DND-41 (cell line): ENCODE measurements at places on chromosomes 16 and 17.
A peak's percentile ranks its signal among the peaks of the same experiment; 100 is the strongest.

GRCh38 chr16:48155926-48156789, at the start of gene ABCC12:
Gene ABCC12 (minus strand): TSS chr16:48155993. CDS start chr16:48146424, 9,569 bp downstream.
- DNase-seq: no peak

DNA sequence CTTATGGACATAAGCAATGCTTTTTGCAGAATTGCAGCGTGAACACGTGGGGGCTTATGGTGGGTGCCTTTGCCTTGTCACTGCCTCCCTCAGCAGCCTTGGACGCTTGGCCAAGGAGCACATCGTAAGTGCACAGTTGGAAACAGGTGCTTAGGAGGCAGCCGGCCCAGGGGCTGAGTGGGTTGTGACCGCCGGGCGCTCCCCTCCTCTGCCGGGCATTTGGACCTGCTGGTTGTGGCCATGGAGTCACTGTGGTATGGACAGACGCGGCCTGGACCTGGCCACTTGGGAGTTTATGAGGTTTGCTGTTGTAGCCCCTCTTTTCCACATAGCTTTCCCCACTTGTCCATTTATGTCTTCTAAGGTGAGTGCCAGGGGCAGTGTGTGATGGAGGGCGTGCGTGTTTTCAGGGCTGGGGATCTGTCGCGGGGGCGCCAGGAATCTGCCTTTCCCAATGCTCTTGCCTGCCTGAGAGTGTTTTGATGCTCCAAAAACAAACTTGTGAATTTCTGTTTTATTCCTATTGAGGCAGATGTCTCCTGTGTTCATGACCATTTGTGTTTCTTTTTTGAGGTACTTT, 49.2 kb downstream of the PDPK1 start:
- DNase-seq: no peak

GRCh38 chr17:63247706-63248105, 198.4 kb downstream of the CYB561 start:
- no peak for DNase-seq

- DNase-seq: no peak
Observed at GRCh38 chr17:2223617-2223927, 80.0 kb downstream of the SMG6 start.

- DNase-seq: no peak
Observed at GRCh38 chr16:69495821-69496220, 69.9 kb upstream of the NFAT5 start.

- peak; percentile 44 for DNase-seq
Observed at GRCh38 chr16:4200000-4200780, 41.7 kb downstream of the SRL start.

DNA sequence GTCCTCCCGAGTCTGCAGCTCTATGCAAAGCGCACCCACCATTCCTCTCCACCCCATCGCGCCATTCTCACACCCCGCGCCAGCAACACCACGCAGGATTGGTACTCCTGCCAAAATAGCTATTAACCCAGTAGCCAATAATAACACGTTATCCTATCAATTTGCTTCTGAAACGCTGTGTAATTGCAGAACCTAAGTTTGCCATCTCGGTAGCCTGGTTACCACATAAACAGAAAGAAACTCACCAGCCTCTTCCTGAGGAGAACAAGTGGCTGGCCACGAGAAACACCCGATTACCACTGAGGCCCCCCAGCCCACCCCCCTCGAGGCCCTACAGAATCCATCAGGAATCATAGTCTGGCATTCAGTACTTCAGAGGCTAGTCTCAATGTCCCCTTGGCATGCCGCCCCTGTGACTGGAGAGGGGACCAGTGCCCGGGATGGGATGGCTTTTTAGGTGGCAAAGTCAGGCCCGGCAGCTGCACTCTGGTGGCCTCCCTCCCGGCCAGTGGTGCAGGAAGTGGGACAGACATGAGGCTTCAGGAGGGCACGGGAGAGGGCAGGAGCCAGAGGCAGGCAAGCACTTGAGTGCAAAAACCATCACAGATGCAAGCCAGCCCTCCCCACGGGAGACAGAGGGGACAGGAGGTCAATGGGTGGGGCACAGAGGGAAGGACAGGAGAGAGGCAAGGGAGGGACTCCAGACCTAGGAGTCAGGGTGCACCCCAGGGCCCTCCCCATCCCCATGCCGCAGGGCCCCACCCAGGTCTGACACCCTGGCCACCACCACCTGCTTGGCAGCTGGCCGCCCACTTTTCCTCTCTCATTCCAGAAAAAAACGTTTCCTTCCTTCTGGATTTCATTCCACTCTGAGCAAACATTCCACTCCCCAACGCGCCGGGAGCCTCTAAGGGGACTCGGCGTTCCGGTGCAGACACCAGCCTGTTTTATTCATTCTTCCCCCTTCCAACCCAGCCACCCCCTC, 192.5 kb downstream of the ZNF423 start:
- no peak for DNase-seq

- no peak for DNase-seq
Observed at GRCh38 chr16:53571763-53572162, 68.8 kb upstream of the AKTIP start.

DNA sequence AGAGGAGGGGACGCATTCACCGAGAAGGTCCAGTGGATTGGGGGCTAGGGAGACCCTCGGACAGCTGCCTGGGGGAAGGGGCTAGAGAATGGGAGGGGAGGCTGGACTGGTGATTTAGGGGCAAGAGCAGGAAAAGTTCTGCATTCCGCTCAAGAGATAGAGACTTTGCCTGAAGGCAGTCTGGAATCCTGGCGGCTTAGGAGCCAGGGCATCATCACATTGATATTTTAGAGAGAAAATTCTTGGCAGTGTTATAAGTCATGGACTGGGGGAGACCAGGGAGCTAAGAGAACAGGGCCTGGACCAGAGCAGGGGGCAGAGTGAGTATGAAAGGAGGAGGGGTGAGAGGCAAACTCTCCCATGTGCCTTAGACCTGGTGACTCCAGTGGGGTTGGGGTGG, 35.8 kb downstream of the MSI2 start:
- DNase-seq: no peak

DNA sequence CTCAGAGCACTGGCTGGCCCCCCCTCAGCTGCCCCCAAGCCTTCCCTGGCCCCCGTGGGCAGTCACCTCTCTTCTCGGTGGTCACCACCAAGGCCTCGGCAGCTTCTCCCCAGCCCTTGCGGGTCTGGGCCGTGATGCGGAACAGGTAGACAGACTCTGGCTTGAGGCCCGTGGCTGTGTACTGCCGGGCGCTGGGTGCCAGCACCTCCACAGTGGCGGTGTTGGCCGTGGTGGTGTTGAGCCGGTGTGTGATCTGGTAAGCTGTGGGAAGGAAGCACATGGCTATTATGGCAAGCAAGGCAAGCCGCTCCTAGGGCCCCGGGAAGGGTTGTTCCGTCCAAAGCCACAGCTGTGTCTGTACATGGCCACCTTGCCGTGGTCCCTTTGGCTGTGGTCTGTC, 78.4 kb upstream of the CDC42EP4 start:
- DNase-seq: no peak

DNA sequence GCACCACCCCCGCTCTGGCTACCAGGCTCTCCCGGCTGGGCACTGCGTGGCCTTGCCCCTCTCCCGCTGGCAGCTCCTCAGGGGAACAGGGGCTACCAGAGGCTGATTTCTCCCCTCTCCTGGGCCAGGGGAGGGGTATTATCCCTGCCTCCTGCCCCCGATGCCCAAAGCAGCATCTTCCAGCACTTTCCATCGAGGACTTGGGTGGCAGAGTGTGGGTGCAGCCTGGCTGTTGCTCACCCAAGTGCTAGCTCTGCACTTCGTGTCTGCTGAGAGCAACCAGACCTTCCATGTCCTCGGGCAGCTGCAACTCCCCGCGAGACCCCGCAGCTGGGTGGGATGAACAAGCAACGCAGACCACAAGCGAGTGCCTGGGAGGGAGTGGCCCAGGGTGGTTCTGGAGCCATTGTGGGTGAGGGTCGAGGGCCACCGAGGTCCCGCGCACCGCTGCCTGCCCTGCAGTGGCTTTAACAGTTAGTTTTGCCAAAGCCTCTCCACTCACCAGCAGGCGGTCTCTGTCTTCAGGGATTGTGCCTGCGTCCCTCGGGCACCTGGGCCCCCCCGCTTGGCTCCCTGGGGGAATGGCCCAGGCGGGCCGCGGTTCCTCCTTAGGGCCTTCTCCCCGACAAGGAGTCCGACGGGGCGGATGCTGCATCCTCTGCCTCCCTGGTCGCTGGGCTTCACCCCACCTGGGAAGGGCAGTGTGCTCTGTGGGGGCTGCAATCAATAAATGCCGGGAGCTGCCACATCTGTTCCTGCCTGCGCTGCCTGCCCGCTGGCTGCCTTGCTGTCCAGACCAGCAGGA, 8.4 kb downstream of the SLC25A10 start:
- DNase-seq: no peak

- no peak for DNase-seq
Observed at GRCh38 chr16:1828645-1829410, 1.8 kb downstream of the FAHD1 start.

DNA sequence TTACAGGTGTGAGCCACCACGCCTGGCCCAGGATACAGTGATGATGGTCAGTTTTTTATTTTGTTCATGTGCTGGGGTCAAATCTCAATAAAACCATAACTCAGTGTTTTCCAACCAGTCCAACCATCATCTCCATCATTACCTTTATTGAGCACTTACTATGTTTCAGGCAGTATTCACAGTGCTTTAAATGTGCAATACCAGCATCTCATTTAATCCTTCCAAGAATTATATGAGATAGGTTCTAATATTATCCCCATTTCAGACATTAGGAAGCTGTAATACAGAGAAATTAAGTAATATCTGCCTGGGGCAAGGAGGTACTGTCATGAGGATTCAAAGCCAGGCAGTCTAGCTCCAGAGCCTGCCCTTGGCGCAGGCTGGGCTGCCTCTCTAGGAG, 36.9 kb upstream of the TANGO6 start:
- no peak for DNase-seq

DNA sequence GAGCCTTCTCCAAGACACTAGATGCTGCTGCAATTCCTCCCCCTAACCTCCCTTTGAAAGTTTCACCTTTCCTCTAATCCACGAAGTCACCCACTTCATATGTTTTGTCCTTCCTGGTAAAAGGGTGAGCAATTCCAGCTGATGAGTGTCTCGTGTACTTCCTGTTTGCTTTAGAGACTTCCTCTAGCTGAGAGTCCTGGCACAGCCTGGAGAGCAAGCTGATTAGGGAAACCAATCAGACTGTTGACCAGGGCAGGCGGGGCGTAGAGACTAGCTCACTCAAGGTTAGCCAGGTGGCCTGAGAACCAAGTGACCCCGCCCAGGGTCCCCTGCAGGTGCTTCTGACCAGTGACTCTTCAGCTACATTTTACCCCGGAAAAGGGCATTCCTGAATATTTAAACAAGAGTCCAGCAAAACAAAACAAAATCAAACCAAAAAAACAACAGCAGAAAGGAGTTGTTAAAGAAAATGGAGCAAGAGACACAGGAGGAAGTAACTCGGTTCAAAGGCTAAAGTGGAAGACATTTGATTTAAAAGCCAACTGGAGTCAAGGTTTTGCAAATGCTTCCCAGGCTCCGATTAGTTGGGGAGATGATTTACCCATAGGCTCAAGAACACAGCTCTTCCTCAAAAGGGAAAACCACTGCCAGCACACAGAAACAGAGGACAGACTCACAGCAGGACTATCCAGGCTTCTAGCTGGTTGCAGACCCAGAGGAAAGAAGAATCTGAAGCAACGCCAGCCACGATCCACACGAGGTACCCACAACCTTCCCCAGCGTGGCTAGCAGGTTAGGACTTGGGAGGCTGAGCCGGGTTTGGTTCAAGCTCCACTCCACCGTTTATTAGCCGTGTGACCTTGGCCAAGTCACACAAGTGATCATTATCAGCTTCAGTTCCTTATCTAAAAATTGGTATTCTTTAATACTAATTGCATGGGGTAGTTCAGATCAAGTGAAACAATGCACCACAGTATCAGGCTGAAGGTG, 13.4 kb downstream of the HSPB9 start:
- DNase-seq: no peak

DNA sequence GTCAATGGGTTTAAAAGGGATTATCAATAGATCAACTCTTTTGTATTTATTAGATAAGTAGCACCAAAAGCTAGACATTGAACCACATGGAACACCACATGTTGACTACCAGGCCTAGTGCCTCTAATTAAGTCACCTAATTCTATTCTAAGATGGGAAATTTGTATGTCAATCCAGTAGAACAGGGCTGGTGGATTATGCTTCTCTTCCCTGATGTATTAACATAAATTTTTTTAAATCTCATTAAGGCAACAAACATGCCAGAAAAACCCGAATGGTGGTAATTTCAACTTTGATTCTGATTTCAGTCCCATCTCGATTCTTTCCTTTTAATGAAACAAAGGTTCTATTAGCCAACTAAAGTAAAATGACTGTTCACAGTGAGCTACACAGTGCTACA, 92.6 kb downstream of the KANSL1 start:
- DNase-seq: no peak

- DNase-seq: no peak
Observed at GRCh38 chr16:19213885-19214284, 45.8 kb downstream of the SYT17 start.

DNA sequence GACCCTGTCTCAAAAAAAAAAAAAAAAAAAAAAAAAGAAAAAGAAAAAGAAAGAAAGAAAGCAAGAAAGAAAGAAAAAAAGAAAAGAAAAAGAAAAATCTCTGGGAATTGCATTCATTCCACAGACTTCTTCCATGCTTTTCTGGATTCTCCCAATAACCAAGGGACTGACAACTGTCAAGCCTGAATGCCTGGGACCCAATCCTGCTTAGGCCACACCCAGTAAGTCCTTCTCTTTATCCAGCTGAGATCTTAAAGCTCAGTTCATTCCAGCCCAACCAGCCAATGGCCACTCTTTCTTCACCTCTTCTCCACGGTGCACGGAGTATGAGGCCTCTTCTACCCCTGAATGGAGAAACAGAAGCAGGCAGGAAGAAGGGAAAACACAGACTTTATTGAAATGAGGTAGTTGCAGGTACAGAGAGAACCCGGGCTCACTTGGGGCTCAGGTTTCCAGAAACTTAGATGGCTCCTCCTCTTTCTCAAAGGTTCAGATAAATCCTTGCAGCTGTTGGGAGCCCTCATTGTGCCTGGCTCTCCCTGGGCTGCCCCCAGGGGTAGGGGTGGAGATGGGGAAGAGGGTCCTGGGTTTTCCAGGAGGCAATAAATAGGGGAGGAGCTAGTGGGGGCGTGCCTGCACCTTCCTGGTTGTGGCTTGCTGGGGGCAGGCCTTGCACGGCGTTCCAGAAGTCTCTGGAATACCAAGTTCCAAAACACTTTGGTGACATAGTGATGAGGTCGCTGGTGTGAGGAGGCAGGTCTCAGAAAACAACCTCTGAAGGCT, 2.5 kb downstream of the HOXB1 start:
- DNase-seq: no peak

DNA sequence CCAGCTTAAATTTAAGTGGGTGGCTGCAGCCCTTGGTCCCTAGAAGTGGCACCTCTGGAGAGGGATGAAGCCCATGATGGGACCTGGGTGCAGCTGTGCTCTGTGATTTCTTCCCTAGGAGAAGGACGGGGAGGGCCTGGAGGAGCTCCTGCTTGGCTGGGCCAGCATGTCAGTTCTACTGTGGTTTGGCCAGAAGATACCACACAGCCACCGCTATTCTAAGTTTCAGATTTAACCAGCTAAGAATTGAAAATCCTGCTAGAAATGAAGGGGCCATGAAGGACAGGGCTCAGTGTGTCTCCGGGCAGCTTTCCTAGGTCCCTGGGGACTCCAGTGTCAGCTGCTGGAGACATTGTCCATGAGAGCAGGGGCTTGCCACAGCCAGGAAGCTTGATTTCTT, 9.7 kb downstream of the RAP1GAP2 start:
- no peak for DNase-seq

GRCh38 chr17:79874329-79874981, 35.2 kb upstream of the CBX4 start:
- DNase-seq: peak; percentile 47

GRCh38 chr17:49360796-49361128, 1.3 kb downstream of the ZNF652 start:
- no peak for DNase-seq
